ENCODE measurements at places on chromosomes 1 and 21.

GRCh38 chr1:61591351-61591750 is 133.6 kb downstream of the TM2D1 start:
- DNase-seq: no peak

DNA sequence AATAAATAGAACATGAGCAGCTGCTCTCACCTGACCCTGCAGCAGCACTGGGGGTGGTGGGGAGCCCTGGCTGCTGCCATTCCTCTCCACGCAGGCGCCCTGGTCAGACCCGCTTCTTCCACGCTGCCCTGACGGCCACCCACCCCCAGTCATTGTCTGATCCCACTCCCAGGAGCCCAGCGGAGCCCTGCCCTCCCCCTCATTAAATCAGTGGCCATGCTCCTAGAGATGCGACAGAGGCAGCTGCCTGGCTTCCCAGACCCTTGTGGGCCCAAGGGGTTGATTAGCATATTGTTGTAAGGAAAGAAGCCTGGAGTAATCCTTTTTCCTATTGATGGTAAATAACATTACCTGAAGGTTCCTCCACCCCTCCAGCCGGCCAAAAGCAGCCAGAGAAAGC is 301.5 kb downstream of the RRAGC start:
- DNase-seq: no peak

DNA sequence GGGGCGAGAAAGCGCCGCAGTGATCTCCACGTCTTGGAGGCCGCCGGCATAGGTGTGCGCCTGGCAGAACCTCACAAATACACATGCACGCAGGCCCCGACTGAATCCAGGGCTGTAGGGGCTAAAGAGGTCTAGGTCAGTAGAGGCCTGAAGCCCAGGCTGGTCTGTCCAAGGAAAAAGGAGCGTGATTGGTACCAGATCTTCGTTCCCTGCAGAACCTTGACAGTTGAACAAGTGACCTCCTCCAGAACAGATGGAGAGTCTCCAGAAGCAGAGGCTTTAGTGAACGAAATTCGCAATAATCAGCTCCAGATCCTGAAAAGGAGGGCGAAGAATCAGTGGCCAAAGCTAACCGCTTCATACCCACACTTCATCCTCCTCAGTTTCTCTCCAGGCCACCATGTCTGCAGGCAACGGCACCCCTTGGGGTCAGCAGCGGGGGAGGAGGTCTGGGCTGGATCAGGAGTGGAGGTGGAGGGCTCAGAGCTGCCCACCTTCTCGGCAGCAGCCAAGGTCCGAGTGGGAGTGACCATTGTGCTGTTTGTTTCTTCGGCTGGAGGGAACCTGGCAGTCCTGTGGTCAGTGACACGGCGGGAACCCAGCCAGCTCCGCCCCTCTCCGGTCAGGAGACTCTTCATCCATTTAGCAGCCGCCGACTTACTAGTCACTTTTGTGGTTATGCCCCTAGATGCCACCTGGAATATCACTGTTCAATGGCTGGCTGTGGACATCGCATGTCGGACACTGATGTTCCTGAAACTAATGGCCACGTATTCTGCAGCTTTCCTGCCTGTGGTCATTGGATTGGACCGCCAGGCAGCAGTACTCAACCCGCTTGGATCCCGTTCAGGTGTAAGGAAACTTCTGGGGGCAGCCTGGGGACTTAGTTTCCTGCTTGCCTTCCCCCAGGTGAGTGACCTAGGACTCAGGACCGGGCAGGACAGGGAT is 749 bp upstream of the PEX11B start:
- no peak for DNase-seq

DNA sequence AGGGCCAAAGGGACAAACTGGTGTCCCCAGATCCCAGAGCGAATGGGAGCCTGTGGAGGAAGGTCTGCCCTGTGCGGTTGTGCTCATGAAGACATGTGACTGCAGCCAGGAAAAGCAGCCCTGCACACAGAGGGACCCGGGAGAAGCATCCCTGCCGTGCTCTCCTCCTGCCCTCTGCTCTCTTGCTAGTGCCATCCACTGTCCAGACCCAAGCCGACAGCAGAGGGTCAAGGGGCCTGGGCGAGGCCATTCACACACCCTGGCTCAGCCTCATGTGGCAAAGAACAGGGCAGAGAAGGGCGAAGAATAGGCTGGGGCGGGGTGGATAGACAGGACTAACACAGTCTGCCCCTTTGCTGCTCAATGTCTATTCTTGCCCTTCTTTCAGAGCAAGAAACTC is 17.4 kb downstream of the DMRTB1 start:
- DNase-seq: no peak

- DNase-seq: no peak
Observed at GRCh38 chr1:28162151-28162550, 14.3 kb downstream of the PTAFR start.

GRCh38 chr1:60831780-60832179 is 250.6 kb upstream of the NFIA start:
- DNase-seq: no peak

- DNase-seq: no peak
Observed at GRCh38 chr21:44838039-44838895, 20.4 kb upstream of the SUMO3 start.

DNA sequence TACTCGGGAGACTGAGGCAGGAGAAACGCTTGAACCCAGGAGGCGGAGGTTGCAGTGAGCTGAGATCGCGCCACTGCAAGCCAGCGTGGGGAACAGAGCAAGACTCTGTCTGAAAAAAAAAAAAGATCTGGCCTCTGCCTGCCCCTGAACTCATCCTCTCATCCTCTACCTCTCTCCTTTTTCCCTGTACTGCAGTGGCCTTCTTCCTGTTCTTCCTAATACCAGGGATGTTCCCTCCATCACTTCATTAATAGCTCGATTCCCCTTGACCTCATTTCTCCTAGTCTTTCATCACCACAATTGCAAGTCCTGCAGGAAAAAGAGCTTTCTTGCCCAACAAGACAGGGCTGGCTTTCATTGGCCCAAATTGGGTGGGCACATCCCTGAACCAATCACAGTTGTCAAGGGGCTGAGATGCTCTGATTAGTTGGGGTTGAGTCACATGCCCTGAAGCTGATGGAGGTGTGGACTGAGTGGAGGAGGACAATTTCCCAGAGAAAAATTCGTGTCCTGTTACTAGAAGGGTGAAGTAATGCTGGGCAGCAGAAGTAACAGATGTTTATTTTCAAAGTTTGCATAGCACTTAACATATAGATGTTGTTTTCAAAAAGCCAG is 86.8 kb upstream of the PUM1 start:
- no peak for DNase-seq

- no peak for DNase-seq
Observed at GRCh38 chr1:30145723-30146303, 577.6 kb downstream of the MATN1 start.

DNA sequence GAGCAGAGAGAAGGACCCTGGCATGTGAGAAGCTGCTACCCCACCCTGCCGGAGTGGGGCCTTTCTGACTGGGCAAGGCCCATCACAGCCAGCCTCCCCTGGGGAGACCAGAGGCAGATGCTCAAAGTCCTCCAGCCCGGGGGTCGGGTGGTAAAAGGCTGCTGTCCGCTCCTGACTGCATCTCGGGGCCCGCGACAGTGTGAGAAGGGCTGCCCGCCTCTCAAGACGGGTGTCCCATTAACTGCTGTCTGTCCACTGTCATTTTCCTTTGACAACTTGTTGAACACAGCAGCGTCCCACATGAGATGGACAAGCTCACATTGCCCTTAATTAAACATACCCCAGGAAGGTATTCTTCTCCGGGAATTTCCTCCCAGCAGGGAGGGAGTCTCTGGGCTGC is 91.4 kb upstream of the ARHGEF16 start:
- DNase-seq: no peak

- no peak for DNase-seq
Observed at GRCh38 chr1:162019006-162019405, 4.7 kb downstream of the OLFML2B start.

DNA sequence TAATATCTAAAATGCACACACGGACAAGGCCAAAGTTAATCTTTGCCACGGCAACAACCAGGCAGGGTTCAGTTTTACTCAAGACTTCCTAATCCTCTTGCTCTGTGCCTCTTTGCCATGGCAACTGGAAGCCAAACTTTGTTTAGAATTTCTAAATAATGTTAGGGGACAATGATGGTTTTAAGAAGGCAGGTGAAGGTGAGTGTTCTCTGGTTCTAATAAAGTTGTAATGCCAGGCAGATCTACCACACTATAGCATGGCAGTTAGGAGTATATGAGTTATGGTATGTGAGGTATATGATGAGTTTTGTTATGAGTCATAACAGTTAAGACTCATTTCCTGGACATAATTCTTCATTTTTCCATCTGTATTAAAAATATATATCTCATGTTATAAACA is 2.7 kb downstream of the PTPRC start:
- no peak for DNase-seq

GRCh38 chr1:158180741-158181576 is at the start of gene CD1D:
Gene CD1D (plus strand): TSS chr1:158180895. CDS start chr1:158181102, 207 bp downstream.
- no peak for DNase-seq

- DNase-seq: no peak
Observed at GRCh38 chr21:44505673-44506278, 34.2 kb downstream of the KRTAP10-1 start.

GRCh38 chr1:234772345-234773147 is 162.6 kb upstream of the IRF2BP2 start:
- peak; percentile 75 for DNase-seq

- DNase-seq: no peak
Observed at GRCh38 chr1:248913933-248914332, 7.9 kb downstream of the PGBD2 start.

GRCh38 chr1:64543831-64544230 is 73.9 kb downstream of the CACHD1 start:
- DNase-seq: no peak

DNA sequence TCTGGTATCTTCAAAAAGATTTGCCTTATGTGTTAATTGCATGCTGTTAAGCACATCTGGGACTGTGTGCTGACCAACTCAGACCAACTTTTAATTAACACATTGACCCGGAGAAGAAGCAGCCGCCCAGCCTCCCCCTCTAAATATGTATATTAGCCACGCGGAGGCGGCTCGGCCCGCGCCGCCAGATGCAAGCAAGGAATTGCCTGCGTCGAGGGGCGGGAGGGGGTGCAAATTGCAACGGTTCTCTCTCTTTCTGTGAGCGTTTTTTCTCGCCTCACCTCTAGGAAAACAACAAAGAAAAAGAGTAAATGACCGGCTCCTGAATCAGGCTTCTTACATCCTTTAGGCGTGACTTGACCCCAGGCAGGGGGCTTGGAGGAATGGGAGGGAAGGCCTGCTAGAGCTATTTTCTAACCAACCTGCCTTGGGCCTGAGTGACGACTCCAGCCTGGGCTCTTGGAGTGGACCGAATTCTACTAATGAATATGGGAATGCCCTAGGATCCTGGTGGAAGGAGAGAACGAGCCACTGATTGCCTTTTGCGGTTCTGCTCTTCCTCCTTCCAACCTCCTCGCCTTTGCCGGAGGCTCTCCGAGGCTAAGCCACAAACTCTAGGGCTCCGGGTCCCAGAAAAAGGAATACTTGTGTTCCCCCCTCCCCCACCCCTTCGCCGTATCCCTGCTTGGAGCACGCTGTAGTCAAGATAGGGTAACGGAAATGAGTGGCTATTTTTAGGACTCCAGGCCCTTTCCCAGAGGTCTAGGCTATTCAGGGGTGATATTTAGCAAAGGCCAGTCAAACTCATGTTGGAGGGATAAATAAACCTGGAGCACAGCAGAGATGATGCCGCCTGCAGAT is 417.0 kb upstream of the ESRRG start:
- no peak for DNase-seq
